GM03348 (cell line): ENCODE measurements at places on chromosomes 5 and 9.

DNA sequence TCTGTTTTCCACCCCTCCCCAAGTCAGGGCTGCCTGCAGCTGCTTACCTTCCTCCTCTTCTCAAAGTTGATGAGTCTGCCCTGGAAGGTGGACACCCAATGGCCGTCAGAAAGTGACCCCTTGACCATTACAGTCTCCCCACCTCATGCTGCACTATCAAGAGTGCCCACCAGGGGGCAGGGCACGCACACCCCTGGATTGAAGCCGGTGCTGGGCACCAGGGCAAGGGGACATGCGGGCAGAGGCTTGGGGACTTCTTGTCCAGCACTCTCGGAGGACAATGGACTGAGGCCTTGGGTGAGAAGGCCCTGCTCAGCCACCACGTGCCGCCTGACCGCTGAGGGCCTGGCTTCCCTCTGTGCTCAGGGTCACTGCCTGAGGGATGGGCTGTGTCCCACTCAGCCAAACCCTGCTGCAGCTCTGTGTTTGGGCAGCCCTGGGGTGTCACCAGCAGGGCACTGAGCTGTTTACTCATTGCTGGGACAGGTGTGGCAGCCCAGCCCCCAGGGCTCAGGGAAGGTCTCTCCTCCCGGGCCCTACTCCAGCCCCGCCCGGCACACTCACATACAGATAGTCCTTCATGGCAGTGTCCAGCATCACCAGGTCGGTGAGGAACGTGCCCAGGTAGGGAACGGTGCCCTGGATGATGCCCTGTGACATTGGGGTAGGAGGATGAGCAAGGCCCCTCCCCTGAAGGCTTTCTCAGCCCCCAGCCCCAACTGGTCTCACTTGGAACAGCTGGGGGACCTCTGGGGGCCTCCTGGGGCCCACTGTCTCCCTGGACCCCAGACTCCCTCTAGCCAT lies 17.7 kb downstream of the RALGDS start:
- DNase-seq: peak; percentile 87

DNA sequence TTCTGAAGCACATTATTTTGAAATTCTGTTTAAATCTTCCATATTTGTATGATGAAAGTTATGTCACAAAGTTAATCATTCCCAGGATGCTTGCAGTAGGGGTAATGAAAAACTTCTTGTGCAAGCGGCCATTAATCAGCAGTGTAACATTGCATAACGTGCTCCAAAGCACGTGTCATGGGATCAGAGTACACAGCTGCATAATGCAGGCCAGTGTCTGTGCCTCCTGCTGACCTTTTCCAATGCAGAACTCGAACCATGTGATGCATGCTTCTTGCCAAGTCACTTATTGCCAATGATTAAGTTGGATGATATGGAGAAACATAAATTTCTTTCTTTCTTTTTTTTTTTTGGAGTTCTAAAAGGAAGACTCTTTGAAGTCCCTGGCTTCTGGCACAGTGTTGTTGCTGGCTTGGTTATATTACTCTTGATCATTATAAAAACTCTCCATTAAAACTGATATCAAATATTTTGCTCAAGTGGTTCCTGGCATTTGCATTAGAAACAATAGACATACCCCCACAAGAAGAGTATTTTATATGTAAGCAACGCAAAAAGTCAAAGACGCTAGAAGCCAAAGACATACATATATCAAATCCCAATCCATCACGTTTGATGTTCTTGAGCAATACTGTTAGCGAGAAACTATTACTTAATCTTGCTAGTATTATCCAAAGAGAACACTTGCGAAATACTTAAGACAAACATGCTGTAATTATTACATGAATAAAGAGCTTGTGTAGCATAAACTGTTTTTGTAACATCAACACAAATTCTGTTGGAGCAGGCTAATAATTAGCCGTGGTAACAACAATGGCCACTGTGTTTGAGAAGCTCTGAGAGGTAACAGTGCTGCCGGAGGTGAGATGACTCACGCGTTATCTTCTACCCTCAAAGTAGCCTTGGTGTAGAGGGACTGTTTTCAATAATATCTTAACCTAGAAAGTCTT lies 164.2 kb downstream of the AUH start:
- DNase-seq: peak; percentile 83

- no peak for DNase-seq
These were observed 85.4 kb downstream of the IRX2 start for GRCh38 chr5:2666081-2666480.

DNA sequence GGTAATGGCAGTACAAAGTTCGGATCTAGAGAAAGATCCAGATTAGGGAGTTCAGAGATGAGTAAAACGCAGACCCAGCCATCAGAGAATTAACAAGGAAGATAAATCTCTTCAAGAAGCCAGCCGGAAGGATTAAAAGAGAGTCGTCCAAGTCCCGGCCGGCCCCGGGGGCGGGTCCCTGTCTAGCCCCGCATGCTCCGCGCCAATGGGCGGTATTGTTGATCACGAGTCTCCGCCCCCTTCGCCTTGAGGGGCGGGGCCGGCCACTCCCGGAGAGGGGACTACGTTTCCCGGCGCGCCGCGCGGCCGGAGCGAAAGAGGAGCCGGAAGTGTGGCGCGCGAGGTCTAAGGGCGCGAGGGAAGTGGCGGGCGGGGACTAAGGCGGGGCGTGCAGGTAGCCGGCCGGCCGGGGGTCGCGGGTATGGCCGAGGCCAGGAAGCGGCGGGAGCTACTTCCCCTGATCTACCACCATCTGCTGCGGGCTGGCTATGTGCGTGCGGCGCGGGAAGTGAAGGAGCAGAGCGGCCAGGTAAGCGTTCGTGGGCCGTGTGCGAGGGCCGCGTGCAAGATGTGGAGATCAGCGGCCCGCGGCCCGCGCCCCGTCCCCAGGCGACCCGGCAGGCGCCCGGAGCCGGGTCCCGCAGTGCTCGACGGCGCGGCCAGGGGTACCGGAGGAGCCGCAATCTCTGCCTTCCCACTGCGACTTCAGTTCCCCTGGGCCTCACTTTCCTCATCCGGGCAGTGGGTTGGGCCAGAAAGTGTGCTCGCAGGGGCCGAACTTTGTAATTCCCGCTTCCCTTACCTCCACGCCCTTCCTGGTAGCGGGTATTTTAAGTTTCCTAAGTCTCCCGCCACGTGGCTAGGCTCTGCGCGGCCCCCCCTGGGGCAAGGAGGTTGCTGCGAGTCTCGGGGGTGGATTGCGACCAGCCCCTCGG lies at the start of gene TCOF1:
Gene TCOF1, plus strand, starts transcription at position 372 of the 935 bp plus-strand sequence. Its CDS starts 50 bp downstream, at position 422.
- peak; percentile 99 for DNase-seq

GRCh38 chr9:71816916-71817451 lies 48.7 kb upstream of the CEMIP2 start:
- no peak for DNase-seq

GRCh38 chr5:180467028-180467975 lies 26.9 kb upstream of the CNOT6 start:
- DNase-seq: peak; percentile 53

DNA sequence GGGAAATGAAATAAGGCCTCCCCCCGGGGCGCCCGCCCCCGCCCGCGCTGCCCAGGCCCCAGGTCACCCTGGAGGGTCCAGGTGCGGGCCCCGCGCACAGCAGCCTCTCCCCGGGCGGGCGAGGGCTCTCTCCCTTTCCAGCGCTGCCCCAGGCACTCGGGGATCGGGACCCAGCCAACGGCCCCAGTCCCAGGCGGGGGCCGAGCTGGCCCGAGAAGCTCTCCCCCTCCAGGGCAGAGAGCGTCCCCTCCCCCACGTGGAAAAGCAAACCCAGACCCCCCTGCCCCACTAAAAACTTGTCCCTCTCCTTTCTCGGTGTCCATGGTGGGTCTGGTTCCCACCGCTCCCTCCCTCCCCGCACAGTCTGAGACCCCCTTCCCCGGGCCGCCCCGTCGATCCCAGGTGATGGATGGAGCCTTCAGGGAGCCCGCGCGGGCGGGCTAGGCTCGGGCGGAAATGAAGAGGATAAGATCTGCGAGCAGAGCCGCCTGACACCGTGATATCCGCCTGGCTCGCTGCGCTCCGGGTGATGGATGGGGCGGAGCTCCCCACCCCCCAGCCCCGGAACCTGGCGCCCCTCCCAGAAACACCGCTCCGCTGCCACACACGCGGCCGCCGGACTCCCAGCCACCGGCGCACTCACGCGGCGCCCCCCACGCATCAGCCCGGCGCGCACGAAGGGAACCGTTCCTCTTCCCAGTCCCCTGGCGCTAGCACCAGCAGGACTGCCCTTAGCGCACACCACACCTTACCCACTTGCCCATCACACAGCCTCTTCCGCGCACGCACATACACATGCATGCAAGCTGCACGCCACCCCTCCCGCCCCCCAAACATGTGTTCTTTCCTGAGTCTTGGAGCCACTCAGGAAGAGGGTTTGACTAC lies 81.7 kb upstream of the ZBTB43 start:
- DNase-seq: no peak

DNA sequence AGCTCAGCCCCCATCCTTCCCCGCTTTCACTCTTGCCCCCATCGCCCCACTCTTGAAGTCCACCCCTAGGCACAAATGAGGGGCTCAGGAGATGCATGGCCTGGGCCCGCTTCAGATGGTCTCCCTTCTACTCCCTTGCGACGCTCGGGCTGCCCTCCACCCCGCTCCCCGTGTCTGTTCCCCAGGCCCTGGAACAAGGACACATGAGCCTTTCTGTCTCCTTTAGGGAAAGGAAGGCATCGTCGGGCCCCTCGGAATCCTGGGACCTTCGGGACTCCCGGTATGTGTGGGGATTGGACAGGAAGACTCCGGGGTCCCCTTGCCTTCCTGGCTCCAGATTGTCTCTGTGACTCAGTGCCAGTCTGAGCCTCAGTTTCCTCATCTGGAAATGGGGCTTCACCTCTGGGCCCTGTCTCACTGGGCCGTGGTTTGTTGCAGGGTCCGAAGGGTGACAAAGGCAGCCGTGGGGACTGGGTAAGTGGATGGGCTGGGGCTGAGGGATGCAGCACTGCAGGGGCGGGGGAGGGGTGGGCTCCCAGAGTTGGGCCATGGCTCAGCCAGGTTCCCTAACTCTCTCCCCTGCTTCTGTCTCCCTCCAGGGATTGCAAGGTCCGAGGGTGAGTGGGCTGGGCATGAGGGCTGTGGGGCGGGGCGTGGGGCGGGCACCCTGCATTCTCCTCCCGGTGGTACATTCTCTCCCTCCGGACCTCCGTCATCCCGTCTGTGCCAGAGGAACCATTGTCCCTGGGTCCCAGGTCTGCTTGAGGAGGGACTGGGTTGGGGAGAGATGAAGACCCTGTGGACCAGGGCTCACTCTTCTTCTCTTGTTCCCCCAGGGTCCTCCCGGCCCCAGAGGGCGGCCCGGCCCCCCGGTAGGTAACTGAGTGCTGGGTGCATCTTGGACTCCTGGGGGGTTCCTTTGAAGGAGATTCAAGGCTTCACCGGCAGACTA lies 21.8 kb upstream of the ORM1 start:
- DNase-seq: no peak

- no peak for DNase-seq
These were observed 61.0 kb upstream of the RAD23B start for GRCh38 chr9:107222020-107222522.

- peak; percentile 88 for DNase-seq
These were observed 227.6 kb upstream of the DMRT1 start for GRCh38 chr9:613771-614347.

GRCh38 chr5:40442346-40442745 lies 237.4 kb upstream of the PTGER4 start:
- DNase-seq: no peak

DNA sequence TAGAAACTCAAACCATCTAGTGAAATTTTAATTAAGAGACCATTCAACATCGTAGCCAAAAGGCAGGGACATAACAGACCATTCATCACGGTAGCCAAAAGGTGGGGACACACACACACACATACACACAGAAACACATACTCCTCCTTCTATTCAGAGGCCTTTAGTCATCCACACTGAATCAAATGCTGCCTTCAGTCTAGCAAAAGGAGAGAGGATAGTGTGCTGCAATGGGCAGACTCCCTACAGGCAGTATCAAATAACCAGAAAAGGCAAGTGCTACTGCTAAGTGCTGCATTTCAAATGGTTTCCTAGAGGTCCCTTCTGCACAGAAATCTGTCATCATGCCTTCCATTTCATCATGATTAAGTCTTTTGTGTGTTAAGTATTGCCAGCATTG lies 303.9 kb downstream of the TRIM32 start:
- no peak for DNase-seq

DNA sequence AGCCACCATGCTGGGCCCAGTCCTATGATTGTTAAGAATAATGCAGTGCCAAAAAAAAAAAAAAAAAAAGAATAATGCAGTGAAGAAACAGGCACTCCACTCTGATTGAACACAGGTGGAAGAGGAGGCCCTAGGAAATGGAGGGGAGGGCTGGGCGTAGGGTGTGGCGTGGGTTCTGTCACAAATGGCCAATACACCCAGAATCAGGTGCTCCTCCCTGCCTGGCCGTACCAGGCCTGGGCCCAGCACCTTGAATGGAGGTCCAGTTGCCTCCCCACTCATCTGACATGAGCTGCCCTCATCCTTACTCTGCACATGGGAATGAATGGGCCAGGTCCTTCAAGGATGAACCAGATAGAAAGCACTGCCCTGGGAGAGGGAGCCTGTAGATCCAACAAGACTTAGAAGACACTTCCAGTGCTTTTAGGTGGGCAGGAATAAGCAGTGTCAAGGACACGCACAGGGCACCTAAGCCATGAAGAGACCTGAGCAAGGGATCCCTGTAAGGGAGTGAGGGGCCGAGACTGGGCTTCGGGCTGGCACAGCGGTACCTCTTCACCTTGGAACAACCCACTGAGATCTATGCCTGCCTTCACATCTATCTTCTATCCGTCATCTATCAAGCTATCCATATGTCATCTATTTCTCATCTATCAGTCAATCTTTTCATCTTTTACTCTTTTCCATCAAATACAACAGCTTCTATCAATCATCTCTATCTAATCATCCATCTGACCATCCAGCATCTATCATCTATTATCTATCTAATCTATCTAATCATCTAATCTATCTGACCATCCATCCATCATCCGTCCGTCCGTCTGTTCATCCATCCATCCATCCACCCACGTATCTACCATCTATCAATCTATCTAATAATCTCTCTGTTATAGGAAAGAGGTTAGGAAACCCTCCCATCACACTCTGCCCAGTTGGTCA lies 15.9 kb downstream of the NINJ1 start:
- no peak for DNase-seq

GRCh38 chr9:92535940-92536850 lies at the start of gene ECM2:
Gene ECM2, minus strand, starts transcription at chr9:92535990. Its CDS starts 13,124 bp downstream, at chr9:92522866.
- DNase-seq: peak; percentile 65

- no peak for DNase-seq
These were observed 246.1 kb downstream of the TRIM32 start for GRCh38 chr9:116933251-116933650.

GRCh38 chr5:2557435-2557834 lies 194.0 kb downstream of the IRX2 start:
- no peak for DNase-seq

DNA sequence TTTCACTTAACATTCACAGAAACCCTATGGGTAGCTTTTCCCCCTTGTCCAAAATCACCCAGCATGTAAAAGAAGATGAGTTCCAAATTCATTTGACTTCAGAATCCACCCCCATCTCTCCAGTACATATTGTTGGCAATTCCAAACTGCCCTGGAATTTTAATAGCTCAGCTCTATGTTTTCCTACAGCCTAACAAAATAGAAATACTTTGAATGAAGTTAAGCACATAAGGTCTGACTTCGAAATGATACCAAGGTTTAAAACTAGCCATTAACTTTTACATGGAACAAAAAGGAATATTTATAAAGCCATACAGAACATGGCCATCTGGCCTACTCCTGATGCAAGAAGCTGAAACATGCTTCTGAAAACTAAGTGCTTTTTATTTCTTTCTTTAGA lies 634.3 kb downstream of the PDE4D start:
- DNase-seq: no peak
